Stimulated activated naive B cell treated with anti-CD40 and anti-IgM and Interleukin-4, amounts not matched to agents 10 μg/mL and 1 μg/mL and 100 μg/mL, for 72 hours (primary cell): ENCODE measurements at places on chromosomes 2 and 18.

GRCh38 chr2:67295851-67296250, 101.3 kb upstream of the ETAA1 start:
- no peak for DNase-seq

GRCh38 chr2:178844701-178845100, 37.5 kb upstream of the TTN start:
- no peak for DNase-seq

- no peak for DNase-seq
These were observed 586.7 kb downstream of the TDRD15 start for GRCh38 chr2:21710496-21710895.

GRCh38 chr2:201892516-201892915, 86.2 kb downstream of the CDK15 start:
- DNase-seq, result no peak

GRCh38 chr2:143937723-143938350, 582.1 kb downstream of the ZEB2 start:
- DNase-seq, result no peak

GRCh38 chr2:176096986-176097819, 2.4 kb upstream of the HOXD12 start:
- peak; percentile 47 for DNase-seq

DNA sequence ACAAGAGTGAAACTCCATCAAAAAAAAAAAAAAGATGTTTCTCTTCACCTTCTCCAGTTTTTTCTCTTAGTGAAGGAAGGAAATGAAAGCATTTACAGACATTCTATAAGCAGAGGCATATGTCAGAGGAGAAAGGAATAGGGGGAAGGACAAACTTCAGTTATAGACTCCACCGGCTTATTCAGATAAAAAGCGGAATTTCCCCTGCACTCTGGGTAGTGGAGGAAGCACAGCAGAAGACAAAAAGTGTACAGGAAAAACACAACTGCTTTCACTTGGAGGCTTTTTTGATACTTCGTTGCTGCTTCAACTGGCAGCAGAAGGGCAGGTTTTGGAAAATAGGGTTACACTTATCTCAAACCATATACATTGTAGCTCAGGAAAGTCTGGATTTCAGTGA, 3.2 kb upstream of the MGAT4A start:
- DNase-seq, result no peak

- DNase-seq, result no peak
These were observed 27.2 kb upstream of the PDIA6 start for GRCh38 chr2:10839813-10840212.

DNA sequence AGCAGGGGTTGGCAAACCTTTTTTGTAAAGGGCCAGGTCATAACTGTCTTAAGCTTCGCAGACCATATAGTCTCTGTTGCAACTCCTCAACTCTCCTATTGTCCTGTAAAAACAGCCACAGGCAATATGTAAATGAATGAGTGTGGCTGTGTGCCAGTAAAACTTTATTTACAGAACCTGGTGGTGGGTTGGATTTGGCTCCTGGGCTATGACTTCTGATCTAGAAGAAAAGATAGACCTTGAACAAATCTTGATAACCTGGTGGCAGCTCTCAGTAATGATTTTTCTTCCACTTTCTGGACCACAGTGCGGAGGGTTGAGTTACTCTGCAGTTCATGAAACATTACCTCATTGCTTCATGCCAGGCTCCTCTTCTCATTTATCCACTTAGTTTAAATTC, 139.3 kb downstream of the MYCN start:
- no peak for DNase-seq

DNA sequence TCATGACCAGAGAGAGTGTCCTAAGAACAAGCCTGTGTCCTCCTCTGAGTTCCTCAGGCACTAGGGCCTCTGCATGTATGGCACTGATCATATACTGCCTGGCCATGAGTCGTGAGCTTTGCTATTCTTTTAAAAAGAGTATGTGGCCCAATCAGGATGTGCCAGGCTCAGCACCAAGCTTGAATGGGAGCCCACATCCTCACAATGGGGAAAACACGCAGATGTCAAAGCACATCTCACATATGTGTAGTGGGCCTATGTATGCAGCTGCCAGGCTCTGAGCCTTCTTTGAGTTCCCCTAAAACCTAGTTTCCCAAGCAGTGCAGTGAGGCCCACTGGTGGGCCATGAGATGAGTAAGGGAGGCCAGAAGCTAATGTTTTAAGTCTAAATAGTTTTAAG, 69.9 kb upstream of the SLC1A4 start:
- DNase-seq, result no peak

- DNase-seq, result no peak
These were observed 98.5 kb downstream of the CCDC141 start for GRCh38 chr2:178951266-178952006.

DNA sequence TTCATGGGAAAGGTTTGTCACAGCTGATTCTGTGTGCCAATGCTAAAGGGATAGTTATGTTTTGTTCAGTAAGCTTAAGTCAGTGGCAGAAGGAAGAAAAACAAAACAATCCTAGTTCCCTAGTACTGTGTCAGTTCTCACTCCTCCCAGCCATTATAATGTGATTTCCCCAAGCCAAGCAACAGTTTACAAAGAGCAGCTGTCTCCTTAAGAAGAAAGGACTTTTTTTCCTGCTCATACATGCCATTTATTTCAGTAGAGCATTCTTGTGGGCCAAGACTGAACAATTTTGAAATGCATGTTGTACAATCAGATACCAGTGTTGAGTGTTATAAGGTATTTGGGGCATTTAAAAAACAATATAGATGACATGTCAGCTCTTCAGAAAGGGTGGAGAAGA, 52.1 kb downstream of the NEMP2 start:
- DNase-seq, result no peak

GRCh38 chr2:45237128-45237527, 227.9 kb upstream of the SIX2 start:
- DNase-seq, result no peak

DNA sequence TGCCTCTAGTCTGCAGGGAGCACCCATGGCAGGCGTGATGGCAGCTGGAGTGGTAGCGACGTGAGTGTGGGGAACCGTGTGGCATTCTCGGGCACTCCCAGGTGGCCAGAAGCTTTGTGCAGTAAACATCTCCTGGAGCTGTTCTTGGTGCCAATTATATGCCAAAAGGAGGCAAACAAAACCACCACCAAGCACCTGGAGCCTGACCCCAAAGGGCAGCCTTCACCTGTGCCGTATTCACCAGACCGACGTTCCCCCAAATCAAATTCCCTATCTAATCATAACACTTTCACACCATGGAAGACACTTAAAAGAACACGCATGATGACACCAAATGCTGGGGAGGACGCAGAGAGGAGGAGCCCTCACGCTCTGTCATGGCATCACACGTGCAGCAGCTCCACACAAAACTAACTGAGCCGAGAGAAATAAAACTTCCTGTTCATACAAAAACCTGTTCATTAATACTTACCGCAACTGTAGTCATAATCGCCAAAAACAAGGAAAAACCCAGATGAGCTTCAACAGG, 123.6 kb downstream of the EIPR1 start:
- DNase-seq, result no peak

DNA sequence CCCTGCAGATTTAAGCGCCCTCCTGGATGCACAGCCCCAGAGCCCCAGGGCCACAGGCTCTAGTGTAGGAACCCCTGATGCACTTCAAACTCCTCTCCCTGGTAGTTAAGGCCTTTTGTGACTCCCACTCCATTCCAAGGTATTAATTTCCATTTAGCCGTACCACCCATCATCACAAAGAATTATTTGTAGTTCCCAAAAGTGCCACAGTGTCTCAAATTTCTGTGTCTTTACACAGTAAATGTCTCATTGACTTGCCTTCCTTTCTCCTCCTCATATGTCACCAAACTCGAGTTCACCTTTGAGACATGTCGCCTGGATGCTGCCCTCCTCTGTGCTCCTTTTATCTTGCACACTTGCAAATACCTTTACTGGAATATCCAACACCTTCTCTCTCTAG, 25.9 kb downstream of the PECR start:
- no peak for DNase-seq

- no peak for DNase-seq
These were observed 631 bp downstream of the RPL31 start for GRCh38 chr2:101002562-101003277.

DNA sequence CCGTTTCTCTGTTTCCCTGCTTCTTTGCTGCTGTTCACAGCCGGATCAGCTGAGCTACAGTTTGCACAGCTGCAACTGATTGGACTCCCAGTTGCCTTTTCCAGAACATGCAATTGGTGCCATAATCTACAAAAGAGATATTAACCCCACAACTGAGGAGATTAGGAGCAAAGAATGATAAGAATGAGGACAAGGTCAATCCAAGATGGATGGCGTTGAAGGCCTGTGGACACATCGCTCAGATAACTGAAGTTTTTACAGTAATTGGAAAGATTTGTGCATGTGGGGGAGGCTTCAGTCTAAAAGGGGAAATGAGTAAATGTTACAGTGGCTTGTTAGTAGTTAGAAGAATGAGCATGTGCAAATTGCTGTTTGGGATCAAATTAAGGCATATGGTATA, 263.2 kb downstream of the TGIF1 start:
- no peak for DNase-seq

GRCh38 chr2:27972311-27972710, 81.8 kb downstream of the BABAM2 start:
- no peak for DNase-seq

GRCh38 chr2:237218756-237219155, 133.1 kb downstream of the COPS8 start:
- no peak for DNase-seq
